ENCODE measurements at places on chromosomes 7 and 10.

- no peak for DNase-seq
Measured at GRCh38 chr10:115250784-115251183, 157.6 kb downstream of the ATRNL1 start.

DNA sequence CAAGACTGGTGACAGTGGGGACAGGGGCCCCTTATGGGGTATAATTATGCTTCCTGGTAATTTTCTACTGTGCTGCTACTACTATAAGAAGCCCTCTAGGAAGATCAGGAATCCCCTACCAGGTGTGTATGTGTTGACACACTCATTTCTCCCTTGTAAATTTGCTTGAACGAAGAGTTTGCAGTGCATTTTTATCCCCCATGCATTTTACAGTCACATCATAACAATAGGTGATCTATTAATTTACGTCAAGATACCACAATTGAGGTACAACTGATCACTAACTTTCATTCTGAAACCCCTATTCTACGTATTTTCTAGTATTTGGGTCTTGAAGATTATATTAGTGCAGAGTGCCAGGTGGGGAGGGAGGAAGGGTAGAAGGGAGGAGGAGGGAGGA lies 252.2 kb downstream of the NSUN6 start:
- DNase-seq: no peak

- no peak for DNase-seq
Measured at GRCh38 chr10:12807096-12807755, 194.3 kb downstream of the CCDC3 start.

DNA sequence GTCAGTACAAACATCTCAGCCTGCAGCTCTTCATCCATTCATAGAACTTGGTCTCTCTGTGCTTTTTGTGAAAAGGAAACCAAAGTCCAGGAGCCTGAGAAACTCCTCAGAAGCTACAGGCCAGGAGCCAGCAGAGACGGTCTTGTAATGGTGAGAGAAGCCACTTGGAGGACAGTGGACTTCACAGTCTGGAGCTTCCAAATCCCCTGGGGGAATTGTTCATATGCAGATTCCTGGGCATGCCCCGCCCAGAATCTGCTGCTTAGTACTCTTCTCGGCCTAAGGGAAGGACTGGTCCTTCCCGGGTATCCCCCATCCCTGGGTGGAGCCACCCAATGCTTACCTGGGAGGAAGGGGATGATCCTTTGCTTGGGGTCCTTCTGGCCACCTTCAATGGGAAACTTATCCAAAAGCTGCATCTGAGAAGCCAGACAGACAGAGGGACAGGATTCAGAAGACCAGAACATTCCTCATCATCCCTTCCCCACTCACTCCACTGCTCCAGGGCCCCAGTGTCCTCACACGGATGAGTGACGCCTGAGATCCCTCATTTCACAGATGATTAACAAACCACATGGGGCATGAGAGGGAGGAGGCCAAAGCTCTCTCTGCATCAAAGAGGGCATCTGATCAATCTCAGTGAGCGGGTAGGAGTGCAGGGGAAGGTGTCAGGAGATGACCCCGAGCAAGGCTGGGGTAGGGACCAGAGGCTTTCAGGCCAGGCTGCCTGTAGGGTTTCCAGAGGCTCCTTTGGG lies 88.4 kb downstream of the SH3PXD2A start:
- DNase-seq: no peak

DNA sequence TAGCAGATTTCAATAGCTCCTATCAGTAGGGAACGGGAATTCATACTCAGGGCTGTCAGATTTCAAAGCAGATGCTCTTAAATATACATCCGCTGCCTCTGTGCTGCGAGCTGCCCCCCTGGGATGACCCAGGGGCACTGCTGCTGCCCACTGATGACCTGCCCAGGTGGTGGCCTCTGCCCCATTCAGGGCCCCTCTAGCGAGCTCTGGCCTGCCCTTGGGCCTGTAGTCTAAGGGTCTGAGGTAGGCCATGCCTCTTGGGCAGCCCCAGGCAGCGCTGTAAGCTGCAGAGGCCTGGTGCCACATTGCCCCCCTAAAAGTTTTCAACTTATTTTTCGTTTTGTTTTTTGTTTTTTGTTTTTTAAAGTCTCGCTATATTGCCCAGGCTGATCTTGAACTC lies 50.6 kb upstream of the SH2B2 start:
- DNase-seq: no peak

- no peak for DNase-seq
Measured at GRCh38 chr7:75660566-75661215, 78.0 kb downstream of the HIP1 start.

DNA sequence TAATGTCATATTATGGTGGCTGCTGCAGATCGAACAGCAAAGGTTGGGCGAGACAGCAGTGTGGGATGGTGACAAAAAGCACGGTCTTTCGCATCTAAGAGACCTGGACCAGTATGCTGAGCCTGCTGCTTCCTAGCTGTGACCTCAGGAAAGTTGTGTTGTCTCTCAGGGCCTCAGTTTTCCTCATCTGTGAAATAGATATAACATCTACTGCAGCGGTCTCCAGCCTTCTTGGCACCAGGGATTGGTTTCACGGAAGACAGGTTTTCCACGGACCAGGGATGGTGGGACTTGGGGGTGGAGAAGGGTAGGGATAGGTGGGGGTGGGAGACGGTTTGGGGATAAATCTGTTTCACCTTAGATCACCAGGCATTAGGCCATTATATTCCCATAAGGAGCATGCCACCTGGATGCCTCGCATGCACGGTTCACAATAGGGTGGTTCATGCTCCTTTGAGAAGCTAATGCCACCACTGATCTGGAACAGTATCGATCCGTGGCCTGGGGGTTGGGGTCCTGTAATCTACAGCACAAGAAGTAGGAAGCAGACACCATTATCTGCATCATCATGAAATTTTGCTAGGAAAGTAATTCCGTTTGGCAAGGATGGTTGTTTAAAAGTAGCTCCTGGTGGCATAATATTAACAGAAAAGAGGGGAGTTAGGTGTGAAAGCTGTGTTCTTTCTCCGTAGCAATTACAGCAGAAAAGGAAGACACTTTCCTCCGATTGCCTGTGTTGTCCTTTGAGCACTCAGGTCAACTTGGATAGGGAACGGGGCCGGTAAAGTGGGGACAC lies 10.8 kb downstream of the KLF6 start:
- no peak for DNase-seq

GRCh38 chr10:99431190-99431760 lies 851 bp upstream of the GOT1 start:
- DNase-seq: peak; percentile 11

- no peak for DNase-seq
Measured at GRCh38 chr7:157881048-157881771, 544.4 kb downstream of the DNAJB6 start.

- no peak for DNase-seq
Measured at GRCh38 chr7:1446620-1447032, 12.6 kb downstream of the MICALL2 start.

DNA sequence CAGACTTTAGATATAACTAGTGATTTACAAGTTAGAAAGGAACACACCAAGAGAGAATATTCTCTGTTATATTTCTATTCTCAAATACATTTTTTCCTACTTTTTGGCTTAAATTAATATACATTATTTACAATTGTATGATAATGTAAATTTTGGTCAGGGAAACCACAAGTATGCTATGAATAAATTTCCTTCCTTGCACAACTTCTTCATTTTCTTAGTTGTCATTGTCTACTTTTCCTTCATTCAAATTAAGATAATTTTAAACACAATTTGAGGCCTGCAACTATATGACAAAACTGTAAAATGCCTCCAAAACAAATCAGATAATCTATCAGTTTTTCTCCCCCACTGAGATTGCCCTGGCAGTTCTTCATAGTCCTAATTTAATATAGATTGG lies 131.3 kb downstream of the CDK14 start:
- DNase-seq: no peak

- DNase-seq: peak; percentile 25
Measured at GRCh38 chr10:125060826-125061556, 99.4 kb downstream of the CTBP2 start.

DNA sequence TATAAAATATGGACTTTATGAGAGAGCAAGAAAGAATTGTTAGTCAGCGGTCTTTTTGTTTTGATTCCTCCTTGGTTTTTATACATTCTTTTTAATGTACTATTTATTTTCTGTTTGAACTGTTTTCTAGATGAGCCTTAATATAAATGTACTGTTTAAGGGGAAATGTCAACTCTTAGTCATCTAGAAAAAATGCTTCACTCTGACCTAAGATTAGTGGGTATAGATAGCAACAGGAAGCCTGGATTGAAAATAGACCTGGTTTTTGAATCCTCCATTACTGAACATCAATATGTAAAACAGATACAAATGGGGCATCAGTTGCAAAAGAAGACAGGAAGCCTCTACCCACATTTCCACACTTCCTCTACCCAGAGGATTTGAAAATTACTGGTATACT lies 87.8 kb downstream of the CHRM2 start:
- no peak for DNase-seq

- DNase-seq: no peak
Measured at GRCh38 chr10:101934686-101935305, 91.2 kb upstream of the KCNIP2 start.

- DNase-seq: no peak
Measured at GRCh38 chr10:28587970-28588290, 55.0 kb downstream of the WAC start.
